ENCODE measurements at places on chromosomes 1 and 21.
A peak's percentile ranks its signal among the peaks of the same experiment; 100 is the strongest.

GRCh38 chr1:91440847-91441246 lies 36.2 kb upstream of the HFM1 start:
- DNase-seq: no peak

DNA sequence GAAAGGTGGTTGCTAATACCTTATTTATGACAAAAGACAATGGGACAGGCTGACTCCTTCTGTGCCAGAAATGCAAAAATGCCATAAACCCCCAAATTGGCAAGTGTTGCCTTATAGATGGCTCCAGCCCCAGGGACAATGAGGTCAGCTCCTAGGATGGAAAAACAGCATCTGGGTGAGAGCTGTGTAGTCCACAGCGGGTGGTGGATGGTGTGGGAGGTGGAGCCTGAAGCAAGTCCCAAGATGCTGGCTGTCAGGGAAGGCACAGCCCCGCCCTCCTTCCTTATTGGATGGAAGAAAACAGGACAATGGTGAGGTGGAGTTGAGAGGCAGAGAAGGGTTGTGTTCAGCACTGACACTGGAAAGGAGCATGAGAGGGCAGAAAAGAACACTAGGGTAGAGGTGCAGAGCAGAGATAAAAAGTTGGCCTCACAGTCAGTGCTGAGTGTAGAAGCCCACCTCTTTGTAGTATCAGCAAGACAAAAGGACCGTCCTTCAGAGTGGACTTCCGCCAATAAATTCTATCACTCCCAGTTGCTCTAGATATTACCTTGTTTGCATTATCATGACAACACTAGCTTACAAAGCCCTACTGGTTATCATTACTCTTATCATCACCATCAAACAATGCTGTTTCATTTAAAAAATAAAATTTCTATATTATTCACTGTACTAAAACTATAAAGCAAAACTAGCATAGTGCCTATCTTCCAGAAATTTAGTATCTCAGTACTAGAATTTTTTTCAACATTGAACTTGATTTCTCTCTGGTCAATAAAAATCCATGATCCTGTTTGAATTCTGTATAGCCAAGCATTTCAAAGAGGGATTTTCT lies 3.7 kb upstream of the SDE2 start:
- DNase-seq: no peak

DNA sequence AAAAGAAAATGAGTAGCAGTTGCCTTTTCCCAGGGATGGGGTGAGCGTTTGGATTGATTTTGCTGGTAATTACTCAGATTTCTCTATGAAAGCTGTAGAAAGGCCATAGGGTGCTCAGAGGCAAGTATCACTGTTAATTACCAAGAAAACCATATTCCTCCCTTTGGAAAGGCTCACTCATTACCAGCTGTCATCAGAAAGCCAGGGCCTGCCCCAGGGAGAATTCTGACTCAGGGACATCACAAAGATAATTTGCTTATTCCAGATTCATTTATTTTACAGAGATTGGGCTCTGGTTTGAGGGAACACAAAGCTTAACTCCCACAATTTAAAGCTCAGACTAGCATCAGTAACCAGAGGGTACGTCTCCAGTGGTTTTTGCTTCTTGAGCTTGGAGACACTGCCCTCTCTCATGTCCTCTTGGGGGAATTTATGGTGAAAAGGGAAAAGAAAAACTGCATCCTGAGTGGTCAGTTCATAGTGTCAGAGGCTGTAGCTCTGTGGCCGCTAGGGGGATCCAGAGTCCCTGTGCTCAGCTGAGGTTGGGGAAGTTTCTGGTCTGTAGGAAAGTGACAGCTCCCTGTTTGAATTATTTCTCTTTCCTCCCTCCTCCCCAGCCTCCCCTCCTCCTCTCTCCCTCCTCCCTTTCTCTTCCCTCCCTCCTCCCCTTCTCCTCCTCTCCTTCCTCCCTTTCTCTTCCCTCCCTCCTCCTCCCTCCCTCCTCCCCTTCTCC lies 204.3 kb downstream of the KCNJ6 start:
- DNase-seq: peak; percentile 11

DNA sequence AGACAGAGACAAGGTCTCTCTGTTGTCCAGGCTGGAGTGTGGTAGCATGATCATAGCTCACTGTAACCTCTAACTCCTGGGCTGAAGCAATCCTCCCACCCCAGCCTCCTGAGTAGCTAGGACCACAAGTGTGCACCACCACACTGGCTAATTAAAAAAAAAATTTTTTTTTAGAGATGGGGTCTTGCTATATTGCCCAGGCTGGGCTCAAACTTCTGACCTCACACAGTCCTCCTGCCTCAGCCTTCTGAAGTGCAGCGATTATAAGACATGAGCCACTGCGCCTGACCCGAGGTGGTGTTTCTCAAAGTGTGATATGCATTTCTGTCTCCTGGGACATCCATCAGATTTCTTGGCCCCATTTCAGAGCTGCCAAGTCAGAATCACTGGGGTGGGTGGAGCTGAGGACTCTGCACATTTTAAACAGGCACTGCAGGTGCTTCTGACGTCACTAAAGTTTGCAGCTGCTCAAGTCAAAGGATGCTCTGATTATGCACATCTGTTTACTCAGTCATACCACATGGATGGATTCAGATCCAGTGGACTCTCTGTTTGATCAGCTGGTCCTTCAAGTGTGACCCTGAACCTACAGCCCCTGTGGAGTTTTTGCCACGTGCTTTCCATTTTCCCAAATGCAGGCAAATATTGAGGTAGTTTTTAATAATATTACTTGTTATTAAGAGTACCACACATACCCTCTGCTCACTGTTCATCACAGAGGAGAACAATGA lies 21.4 kb downstream of the TGFB2 start:
- no peak for DNase-seq

DNA sequence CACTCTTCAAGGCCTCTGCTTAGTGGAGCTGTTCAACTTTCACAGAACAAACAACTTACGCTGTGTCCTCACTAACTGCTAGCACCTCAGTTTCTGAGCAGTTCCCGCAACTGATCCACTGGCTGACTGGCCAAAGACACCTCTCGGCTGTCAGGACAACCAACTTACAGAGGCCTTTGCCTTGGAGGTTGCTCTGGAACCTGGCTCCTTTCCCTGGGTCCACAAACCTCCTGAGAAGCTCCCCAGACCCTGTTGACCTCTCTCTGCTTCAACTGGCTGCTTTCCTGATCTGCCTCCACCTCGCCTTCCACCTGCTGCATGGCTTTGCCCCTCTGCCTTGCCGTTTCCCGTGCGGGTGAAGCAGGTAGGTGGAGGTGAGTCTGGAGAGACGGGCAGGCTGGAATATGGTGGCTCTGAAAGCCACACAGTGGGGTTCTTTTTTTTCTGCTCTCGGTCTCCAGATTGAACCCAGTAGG lies 13.0 kb downstream of the BTBD19 start:
- no peak for DNase-seq

GRCh38 chr1:117591252-117591651 lies 14.6 kb upstream of the TENT5C start:
- DNase-seq: no peak

DNA sequence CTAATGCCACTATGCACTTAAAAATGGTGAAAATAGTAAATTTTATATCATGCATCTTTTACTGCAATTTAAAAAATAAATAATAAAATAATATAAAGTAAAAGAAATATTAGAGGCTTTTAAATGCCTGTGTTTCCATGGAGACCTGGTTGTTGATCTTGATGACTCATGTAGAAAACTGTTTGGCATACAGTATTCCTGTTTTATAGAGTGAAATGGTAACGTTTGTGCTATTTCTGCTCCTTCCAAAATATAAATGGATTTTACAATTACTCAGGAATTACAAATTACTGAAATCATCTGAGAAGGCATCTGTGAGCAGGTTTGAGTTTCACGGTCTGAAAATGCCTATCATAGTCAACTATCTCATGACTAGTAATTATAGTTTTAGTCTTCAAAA lies 98.4 kb upstream of the USP25 start:
- DNase-seq: no peak

- DNase-seq: no peak
Observed at GRCh38 chr1:36342426-36343185, 19.2 kb upstream of the EVA1B start.

DNA sequence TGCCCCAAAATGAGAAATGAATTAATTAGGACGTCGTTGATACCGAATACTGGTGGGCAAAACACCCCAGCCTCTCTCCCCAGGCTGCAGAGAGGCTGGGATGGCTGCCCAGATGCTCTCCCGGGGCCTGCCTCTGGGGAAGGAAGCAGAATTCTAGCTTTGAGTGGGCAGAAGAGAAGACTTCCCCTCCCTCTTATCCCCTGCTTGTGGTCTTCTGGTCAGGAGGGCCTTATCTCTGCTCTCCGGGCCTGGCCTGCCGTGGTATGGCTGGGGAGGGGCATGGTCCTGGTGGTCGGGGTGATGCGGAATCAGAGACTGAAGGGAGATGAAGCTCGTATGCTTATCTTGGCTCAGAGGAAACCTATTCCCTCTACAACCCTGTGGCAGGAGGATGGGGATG lies 9.8 kb upstream of the CSF3R start:
- no peak for DNase-seq

DNA sequence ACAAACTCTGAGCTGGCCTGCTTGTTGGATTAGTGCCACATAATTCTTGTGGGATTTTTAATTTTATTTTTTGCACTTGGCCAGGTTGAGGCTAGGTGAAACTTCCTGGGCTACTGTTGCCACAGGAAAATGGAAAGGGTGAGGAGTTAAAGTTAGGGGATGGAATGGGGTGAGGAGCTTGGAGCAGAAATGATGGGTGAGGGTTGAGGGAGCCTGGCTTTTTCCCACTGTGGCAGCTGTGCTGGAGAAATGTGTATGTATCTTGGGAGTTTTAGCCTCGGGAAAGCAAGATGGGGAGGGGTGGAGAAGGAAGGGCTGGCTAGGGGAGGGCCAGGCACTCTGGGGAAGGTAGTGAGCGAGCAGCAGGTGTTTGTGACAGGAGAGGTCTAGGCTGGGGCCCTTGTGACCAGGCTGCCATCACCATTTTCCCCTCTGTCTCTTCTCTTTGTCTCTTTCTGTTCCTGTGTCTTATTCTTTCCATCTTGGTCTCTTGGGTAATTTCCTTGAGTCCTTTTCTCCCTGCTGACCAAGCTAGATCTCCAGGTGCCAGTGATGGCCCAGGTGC lies 2.0 kb downstream of the ZNF687 start:
- no peak for DNase-seq

DNA sequence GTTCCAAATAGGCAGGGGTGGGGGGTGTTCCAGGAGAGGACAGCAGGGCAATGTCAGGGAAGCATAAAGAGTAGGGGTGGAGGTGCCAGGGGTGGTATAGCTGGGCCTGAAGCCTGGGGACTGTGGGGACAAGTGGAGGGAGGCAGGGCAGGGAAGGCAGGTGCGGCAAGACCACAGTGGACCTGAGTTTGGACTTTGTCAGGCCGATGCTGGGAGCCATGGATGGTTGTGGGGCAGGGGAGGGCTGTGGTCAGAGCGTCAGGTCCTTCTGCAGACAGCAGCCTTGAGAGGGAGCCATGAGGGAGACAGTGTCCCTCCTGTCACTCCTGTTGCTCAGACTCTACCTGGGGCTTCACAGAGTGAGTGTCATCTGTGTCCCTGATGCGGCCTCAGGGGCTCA lies 320.3 kb downstream of the PTPRU start:
- DNase-seq: no peak

- no peak for DNase-seq
Observed at GRCh38 chr1:65059930-65060538, 88.0 kb upstream of the AK4 start.

DNA sequence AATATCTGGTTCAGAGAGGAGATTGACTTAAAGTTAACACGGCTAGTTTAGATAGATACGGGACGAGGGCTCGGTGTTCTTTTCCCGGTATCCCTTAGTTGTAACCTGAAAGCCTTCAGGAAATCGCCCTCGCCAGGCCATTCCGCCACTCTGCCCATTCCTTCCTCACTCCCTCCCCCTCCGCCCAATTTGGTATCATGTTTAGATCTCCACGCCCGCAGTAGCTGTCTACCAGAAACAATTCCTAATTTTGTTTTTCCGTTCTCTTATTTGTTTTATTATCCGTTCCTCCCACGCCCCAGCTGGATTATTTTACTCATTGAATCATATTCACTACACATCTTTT lies 685 bp upstream of the VAMP4 start:
- DNase-seq: no peak

GRCh38 chr1:51421964-51422363 lies 91.6 kb upstream of the TTC39A start:
- peak; percentile 36 for DNase-seq

- no peak for DNase-seq
Observed at GRCh38 chr1:2165646-2166045, 28.9 kb downstream of the FAAP20 start.

GRCh38 chr1:205422993-205423642 lies 1.3 kb upstream of the LEMD1 start:
- no peak for DNase-seq

DNA sequence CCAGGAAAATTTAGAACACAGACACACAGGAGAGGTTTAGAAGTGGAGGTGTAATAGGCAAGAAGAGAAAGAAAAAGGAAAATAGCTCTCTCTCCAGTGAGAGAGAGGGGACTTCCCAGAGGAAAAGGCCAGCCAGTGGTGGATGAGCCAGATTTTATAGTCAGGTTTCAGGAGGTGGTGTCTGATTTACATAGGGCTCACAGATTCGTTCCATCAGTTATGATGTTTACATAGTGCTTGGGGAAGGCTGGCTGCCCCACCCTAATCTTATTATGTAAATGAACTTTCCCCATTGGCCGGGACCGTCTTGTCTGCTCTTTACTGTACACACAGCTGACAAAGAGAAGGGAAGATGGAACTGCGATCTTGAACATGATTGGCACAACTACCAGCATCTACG lies 797.3 kb downstream of the PLA2G4A start:
- no peak for DNase-seq

DNA sequence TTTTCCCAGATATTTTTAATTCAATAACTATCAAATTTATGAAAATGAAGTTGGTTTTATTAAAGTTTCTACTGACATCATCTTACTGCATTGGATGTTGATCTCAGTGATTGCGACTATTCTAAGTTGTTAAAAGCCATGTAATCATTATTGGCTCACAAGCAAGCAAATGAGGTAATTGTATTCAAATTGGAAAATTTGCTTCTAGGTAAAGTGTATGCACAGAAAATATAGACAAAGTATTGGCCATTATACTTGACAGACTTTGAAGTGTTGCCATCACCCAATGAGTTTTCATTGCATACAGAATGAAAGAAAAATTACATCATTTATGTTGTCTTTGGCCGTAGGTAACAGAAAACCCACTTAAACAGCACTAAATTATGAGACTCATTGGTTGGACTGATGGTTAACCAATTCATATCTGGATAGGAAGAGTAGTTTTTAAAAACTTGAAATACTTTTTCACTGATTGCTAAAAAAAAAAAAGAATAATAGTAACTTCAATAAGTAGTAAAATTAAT lies 299.2 kb downstream of the USP25 start:
- DNase-seq: no peak

- peak; percentile 75 for DNase-seq
Observed at GRCh38 chr1:206905295-206906164, 8.3 kb downstream of the IL24 start.

GRCh38 chr1:85603086-85603880 lies 22.7 kb downstream of the CCN1 start:
- DNase-seq: no peak

GRCh38 chr1:192702212-192702902 lies 66.4 kb downstream of the RGS13 start:
- peak; percentile 36 for DNase-seq

DNA sequence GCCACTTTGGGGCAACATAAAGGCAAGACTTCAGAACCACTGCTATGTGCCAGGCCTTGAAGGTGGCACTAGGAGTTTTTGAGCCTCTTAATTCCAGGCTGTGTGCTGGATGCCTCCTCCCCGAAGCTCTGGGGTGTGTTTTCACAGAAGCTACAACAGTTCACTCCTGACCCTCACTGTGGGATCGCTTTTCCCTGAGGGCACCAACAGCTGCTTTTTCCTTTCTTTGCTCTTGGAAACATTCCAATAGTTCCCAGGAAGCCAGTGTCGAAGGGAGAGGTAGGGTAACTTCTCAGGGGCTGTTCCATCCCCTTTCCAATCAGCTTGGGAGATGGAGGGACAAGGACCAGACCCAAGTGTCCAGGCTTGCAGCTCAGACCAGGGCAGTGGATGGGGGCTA lies 153.4 kb downstream of the C1orf94 start:
- no peak for DNase-seq
